ENCODE measurements at places on chromosomes 7 and 10. TPM values are rescaled to one million over a fixed set of nuclear protein-coding genes. Genes with fewer than 3 reads are reported as not detected.

FOXI2 gene
- total RNA-seq, result not detected

DNA sequence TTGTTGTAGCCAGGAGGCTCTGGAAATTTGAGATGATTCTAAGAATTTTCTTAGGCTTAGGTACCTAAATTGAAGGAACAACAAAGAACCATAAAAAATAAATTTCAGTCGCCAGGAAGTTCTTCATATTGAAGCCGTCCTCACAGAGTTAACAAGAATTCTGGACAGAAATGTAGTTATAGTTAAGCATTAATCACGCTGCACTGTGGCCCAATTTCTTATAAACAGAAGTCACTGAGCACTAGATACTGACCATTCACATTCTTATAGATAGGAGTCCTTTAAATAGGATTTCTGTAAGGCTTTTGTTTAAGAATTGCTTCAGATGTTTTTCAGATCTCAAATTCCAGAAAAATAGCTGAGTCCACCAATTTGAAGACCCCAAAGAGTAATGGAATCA, 256.2 kb upstream of the PITRM1 start:
- DNase-seq, result no peak

DNA sequence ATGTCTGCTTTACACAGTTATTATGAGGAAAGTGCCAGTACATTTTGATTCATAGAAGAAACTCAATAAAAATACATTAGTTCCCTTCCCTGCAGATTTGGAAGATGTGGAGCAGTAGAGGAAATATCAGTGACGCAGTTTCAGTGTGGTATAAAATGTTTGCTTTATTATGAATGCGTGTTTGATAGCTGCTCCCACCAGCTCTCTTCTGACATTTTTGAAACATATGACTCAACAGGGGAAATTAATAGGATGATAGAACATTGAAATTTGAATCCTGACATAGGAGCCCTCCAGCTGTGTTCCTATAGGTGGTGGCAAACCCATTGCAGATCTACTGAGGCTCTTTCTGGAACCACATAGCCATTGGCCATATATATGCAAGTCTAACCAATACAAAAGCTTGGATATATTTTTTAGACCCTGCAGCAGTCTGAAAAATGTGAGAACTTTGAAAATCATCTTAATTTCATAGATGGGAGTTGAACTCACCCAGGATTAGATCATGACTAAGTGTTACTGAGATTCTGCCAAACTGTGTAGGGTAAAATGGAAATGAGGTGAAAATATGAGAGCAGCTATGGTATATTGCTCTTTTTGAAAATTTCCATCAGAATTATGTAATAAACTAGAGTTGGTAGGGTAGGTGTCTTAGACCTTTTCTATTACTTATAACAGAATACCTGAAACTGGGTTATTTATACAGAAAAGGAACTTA, 47.8 kb downstream of the BZW2 start:
- DNase-seq, result no peak

DNA sequence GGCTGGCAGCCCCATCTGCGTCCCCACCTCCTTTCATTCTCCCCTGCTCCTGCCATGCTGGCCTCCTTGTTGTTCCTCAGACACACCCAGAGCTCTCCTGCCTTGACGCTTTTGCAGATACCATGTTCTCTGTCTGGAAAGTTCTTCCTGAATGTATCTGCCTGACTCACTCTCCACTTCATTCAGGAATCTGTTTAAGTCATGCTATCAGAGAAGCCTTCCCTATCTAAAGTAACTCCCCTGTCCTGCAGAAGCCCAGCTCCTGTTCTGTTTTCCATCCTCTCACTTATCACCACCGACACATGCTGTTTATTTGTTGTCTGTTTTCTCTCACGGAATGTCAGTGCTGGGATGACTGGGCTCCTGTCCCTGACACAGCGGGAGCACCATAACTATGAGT, 82.0 kb downstream of the AFAP1L2 start:
- no peak for DNase-seq

DNA sequence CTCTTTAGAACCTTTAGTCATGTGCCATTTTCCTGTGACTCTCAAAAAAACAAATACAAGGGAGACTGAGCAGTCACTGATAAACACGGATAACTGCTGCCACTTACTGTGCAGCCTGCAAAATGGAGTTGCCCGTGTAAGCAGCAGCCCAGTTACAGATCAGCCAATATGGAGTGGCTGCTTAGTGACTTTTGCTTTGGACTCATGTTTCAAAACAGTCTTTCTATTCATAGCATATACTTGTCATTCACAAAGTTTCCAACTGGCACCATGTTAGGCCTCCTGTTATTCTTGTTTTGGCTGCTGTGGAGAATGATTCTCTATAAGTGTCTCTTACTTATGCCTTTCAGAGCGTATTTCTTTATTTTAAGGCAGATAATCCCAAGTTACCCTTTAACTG, 3.0 kb downstream of the FAM204A start:
- DNase-seq, result no peak

- DNase-seq, result peak; percentile 58
Observed at GRCh38 chr10:14603534-14604102, 171.1 kb downstream of the FAM107B start.

- DNase-seq, result peak; percentile 9
Observed at GRCh38 chr10:36038316-36038955, 396.3 kb upstream of the FZD8 start.
